ENCODE measurements at places on chromosomes 3 and 15. TPM values are rescaled to one million over a fixed set of nuclear protein-coding genes. Genes with fewer than 3 reads are reported as not detected.
A peak's percentile ranks its signal among the peaks of the same experiment; 100 is the strongest.

- peaks cover 6% of the 10 kb centered on the region for H3K4me1 ChIP-seq
- no peaks in the 10 kb centered on the region for H3K36me3 ChIP-seq
- H3K4me3 ChIP-seq, result no peak overlapping the region
Observed at GRCh38 chr15:26767169-26767670, 5.6 kb downstream of the GABRB3 start.

- DNase-seq, result peak; percentile 18
- H3K36me3 ChIP-seq, result no peaks in the 10 kb centered on the region
- H3K4me1 ChIP-seq, result peaks cover 7% of the 10 kb centered on the region
- no peaks in the 10 kb centered on the region for H3K27me3 ChIP-seq
- H3K27ac ChIP-seq, result no peak overlapping the region
Observed at GRCh38 chr3:45807133-45807532, 10.8 kb upstream of the SLC6A20 start.

TNIK gene
- total RNA-seq, result 40.0 TPM

GRCh38 chr3:72655723-72656122, 192.5 kb downstream of the SHQ1 start:
- peaks cover 13% of the 10 kb centered on the region for H3K27me3 ChIP-seq
- H3K4me1 ChIP-seq, result peaks cover 10% of the 10 kb centered on the region

YEATS2 gene
- total RNA-seq, result 9.7 TPM

DNA sequence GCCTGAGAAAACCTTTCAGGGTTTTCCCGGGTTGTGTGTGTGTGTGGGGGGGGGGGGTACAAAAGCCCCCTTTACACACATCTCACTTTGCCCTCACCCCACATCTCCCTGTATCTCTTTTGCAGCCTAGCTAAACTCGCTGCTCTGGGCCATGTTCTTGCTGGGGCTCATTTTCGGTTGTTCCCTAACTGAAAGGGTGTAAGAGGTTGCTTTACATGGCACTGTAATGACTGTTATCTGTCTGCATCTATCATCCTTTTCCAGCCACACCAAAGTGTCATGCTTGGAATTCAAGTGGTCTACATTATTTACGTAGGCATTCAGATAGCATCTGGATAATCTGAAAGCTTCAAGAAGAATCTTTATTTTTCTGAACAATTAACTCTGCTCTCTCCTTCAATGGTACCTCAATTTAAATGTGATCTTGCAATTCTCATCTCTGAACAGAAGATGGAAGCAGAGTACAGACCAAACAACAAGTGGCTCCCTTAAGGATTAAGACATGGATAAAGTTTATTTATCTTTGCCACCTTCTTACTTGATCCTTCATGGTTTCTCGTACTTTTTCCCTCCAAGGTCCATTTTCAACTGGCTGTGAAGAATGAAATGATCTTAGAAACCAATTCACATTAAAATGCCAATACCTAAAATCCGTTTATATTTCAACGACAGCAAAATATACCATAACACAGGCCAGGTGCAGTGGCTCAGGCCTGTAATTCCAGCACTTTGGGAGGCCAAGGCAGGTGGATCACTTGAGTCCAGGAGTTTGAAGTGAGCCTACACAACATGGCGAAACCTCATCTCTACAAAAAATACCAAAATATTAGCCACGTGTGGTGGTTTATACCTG, 34.9 kb downstream of the DCLK3 start:
- no peak overlapping the region for H3K27ac ChIP-seq
- peaks cover 21% of the 10 kb centered on the region for H3K4me1 ChIP-seq
- DNase-seq, result no peak
- H3K36me3 ChIP-seq, result no peaks in the 10 kb centered on the region

MLH1 gene
- total RNA-seq, result 61.7 TPM

CCDC66 gene
- total RNA-seq, result 16.0 TPM

TMEM45A gene
- total RNA-seq, result 7.1 TPM

A4GNT gene
- not detected for total RNA-seq

- DNase-seq, result no peak
- no peaks in the 10 kb centered on the region for H3K36me3 ChIP-seq
- no peak overlapping the region for H3K27ac ChIP-seq
- peaks cover 21% of the 10 kb centered on the region for H3K4me1 ChIP-seq
Observed at GRCh38 chr3:194736277-194736895, 50.7 kb downstream of the FAM43A start.

GRCh38 chr15:46897266-46897665, 820.0 kb upstream of the SEMA6D start:
- H3K36me3 ChIP-seq, result no peaks in the 10 kb centered on the region
- DNase-seq, result no peak
- H3K27me3 ChIP-seq, result no peaks in the 10 kb centered on the region

GRCh38 chr3:43753741-43754715, 63.3 kb downstream of the ABHD5 start:
- no peak overlapping the region for H3K27ac ChIP-seq
- no peaks in the 10 kb centered on the region for H3K27me3 ChIP-seq
- no peak for DNase-seq
- no peak overlapping the region for H3K4me3 ChIP-seq
- peaks cover 15% of the 10 kb centered on the region for H3K4me1 ChIP-seq
- no peaks in the 10 kb centered on the region for H3K36me3 ChIP-seq

- no peaks in the 10 kb centered on the region for H3K27me3 ChIP-seq
- peaks cover 15% of the 10 kb centered on the region for H3K4me1 ChIP-seq
- DNase-seq, result peak; percentile 25
- H3K4me3 ChIP-seq, result no peak overlapping the region
Observed at GRCh38 chr3:37652851-37653250, 208.8 kb upstream of the CTDSPL start.

DNA sequence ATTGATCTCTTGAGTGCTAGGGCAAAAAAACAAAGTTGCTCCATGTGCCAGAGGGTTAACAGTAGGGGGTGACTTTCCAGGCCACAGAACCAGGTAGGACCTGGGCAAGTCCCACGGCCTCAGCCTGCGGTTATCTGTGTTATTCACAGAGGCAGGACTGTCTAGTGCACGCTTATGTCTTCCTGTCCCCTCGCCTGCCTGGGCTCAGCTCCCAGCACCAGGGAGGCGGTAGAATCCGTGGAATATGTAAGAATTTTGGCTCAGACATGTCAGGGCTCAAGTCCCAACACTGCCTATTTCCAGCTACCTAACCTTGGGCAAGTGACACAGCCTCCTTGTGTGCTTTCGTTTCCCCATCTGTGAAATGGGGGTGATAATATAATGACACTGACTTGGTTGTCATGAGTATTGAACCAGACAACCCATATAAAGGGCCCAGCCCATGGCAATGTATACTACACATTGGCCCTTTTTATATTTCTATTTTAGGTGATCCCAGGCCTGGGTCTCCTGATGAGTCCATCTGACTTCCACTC, 44.3 kb upstream of the FLNB start:
- no peak overlapping the region for H3K27ac ChIP-seq
- H3K36me3 ChIP-seq, result no peaks in the 10 kb centered on the region
- peaks cover 19% of the 10 kb centered on the region for H3K4me1 ChIP-seq
- H3K27me3 ChIP-seq, result no peaks in the 10 kb centered on the region
- no peak for DNase-seq

All from heart right ventricle (tissue), 16 donors.